Stimulated activated CD4-positive, alpha-beta T cell treated with anti-CD3 and anti-CD28 coated beads, Interleukin-1b, Interleukin-23, amount 100 ng/mL, for 1 hour (primary cell): ENCODE measurements at places on chromosomes 5 and 9.

- DNase-seq: no peak
Observed at GRCh38 chr9:87109231-87109631, 161.9 kb upstream of the GAS1 start.

- DNase-seq: no peak
Observed at GRCh38 chr5:135119481-135119880, 85.5 kb upstream of the PITX1 start.

GRCh38 chr9:133103183-133103986 lies 17.7 kb downstream of the RALGDS start:
- DNase-seq: no peak

- DNase-seq: no peak
Observed at GRCh38 chr5:164650427-164650826, 1145.0 kb downstream of the MAT2B start.

DNA sequence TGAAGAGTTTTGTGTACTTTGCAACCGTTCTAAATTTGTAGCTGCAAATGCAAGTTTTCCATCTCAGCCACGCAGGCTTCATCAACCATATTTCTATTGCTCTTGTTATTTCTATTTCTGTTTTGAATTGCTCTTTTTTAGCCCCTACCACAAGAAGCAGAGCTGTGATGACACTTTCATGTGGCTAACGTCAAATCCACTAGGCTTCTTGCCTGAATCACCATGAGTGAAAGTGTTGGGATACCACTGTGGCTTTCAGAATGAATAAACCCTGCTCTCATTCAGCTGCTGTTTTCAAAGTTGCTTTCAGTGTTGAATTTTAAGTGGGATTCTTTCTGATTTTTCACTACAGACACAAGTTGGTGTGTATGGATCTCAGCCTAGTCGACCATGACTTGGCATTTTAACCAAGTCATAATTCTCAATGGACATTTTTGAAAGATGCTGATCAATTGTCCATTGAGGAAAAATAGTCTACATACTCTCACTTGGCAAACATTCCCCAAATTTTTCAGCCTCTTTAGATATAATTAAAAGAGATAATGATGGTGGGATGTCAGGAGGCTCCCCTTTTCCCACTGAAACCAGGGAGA lies 41.0 kb upstream of the MTAP start:
- DNase-seq: no peak

DNA sequence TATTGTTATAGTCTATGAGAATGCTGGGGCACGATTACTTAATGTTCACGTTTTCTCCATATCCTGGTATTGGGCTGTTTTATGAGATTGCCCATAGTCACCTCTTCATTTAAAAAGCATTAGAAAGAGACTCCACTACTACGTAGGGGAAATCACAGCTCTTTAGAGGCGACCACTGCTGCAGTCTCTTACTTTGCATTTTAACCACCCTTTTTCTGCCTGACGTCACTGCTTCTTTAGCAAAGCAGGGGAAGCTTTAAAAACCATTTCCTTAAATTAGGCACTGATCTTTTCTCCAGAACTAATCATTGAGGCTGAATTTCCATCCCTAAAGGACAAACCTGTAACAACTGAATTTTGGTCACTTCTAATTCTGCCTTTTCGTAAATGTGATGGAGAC lies 38.9 kb downstream of the ZNF608 start:
- no peak for DNase-seq

GRCh38 chr5:22593592-22593991 lies 259.6 kb downstream of the CDH12 start:
- DNase-seq: no peak

- no peak for DNase-seq
Observed at GRCh38 chr5:130002183-130002582, 97.9 kb downstream of the CHSY3 start.

DNA sequence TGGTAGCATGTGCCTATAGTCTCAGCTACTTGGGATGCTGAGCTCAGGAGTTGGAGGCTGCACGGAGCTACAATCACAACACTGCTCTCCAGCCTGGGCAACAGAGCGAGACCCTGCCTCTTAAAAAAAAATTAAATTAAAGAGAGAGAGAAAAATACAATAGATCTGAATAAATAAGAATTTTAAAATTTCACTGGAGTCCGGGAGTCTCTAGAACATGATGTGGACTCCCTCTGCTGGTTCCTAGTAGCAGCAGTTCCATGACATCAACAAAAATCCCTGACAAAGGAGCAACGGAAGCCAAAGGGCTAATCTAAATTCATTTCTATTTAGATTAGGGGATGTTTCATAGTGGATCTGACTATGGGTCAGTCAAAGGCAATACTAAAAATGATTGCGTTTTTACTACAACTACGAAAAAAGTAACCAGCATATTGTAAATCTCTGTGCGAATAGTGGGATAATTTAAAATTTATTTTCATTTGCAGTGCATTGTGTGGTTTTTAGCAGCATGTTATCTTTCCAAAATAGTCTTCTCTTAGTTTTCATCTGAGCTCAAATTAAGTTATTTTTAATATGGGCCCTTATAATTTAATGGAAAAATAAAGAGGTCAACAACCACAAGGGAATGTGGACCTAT lies 6.7 kb downstream of the INIP start:
- no peak for DNase-seq

DNA sequence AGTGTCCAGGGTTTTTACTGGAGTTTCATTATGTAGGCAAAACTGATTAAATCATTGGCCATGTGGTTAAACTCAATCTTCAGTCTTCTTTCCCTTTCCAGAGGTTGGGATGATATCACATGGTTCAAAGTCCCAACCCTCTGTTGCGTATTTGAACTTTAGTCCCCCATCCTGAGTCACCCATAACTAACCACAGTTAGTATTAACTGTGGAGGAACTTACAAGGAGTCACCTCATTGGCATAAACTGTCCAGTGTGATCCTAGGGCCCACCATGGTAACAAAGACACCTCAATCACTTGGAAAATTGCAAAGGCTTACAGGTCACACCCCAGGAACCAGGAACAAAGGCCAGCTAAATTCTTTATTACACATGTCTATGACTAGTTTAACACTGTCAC lies 188.5 kb downstream of the COX7C start:
- no peak for DNase-seq

GRCh38 chr9:5670079-5670478 lies 41.2 kb downstream of the RIC1 start:
- no peak for DNase-seq

- no peak for DNase-seq
Observed at GRCh38 chr9:129363216-129363873, 185.3 kb upstream of the IER5L start.

- no peak for DNase-seq
Observed at GRCh38 chr5:179451828-179452196, 98.5 kb upstream of the RUFY1 start.

DNA sequence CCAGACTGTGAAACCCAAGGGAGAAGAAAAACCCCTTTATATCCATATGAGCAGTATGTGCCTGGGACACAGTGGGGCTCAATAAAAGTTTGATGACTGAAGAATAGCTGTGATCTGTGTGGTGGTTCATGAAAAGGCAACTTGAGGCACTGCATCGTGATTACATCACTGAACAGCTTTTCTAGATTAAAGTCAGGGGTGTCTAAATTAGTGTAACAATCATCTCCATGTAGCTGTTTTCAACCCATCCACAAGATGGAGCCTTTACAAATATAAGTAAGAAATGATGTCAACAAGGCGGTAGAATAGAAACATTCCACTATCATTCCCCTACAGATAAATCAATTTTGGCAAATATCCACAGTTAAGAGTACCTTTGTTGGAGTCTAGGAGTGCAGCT lies 55.5 kb downstream of the PRRC1 start:
- no peak for DNase-seq

GRCh38 chr5:172853355-172853975 lies 19.4 kb downstream of the ERGIC1 start:
- no peak for DNase-seq

GRCh38 chr5:60568646-60569045 lies 131.3 kb downstream of the DEPDC1B start:
- DNase-seq: no peak

DNA sequence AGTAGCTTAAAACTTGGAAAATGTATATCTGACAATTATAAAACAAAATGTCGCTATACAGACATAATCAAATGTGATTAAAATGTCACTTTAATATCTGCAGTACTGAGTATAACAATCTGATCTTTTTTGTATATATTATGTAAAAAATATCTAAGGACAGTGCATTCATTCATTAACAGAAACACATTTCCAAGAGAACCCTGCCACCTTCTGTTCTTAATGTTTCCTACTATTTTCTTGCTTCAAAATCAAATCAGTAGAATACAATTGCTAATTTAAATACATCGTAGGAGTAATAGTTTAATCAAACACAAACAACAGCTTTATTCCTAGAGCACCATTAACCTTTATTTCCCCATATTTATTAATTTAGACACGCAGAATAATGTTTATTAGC lies 142.6 kb upstream of the ST8SIA4 start:
- no peak for DNase-seq

DNA sequence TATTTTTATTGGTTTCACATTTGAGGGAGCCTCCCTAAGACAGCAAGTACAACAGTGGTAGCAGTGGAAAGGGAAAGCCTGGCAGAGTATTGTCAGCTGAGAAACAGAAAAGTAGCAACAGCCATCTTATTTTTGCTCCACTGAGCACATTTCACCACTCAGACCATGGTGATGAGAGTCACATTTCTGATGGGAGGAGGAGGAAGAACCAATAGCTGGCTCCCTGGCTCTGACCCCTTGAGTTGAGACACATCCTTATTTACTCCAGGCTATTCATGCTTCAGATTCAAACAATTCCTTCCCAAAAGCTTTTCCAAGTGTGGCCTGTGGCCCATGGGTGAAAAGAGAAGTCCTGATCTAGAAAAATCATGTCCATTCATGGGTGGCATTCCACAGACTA lies 236.3 kb downstream of the ARHGAP26 start:
- DNase-seq: no peak

DNA sequence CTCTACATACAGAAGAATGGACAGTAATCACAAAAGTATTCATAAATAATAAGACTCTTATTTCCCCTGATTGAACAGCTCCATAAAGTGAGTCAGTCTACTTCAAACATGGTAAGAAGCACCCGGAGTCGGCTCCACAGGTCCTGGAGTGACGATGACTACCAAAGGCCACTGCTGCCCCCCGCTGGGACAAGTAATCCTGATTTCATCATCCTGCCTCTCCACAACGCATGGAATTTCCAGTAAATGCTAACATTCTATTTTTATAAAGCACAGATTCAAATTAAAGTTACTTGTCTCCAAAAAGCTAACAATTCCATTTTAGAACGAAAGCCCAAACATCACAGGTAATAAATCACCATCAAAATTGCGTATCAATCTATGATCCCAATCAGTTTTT lies 16.2 kb downstream of the ATPSCKMT start:
- DNase-seq: no peak

GRCh38 chr5:9549941-9550340 lies 4.1 kb upstream of the SEMA5A start:
- no peak for DNase-seq

- DNase-seq: no peak
Observed at GRCh38 chr5:147920420-147921030, 14.2 kb upstream of the C5orf46 start.

- no peak for DNase-seq
Observed at GRCh38 chr5:151562019-151562707, 29.0 kb downstream of the FAT2 start.

- no peak for DNase-seq
Observed at GRCh38 chr5:74556631-74557595, 83.6 kb downstream of the ENC1 start.

- DNase-seq: no peak
Observed at GRCh38 chr5:160434022-160434531, 12.4 kb downstream of the PTTG1 start.

- no peak for DNase-seq
Observed at GRCh38 chr9:108765265-108765664, 90.5 kb downstream of the ACTL7B start.

DNA sequence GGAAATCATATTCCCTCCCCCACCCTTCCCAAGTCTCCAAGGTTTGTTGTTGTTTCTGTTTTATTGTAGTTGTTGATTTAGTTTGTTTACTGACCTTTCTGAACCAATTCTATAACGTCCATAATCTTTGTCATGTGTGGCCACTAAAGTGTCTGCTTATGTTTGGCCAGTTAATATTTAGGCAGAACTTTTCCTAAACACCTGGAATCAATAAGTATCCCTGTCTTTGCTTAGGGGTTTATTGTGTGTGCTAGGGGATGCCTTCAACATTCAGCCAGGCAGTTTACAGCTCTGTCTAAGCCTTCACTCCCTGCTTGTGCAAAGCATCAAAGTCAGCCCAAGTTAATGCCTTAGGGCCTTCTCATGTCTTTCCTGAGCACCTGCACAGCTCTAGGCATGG lies 16.9 kb upstream of the LECT2 start:
- no peak for DNase-seq

GRCh38 chr9:86807367-86807976 lies 139.8 kb downstream of the GAS1 start:
- no peak for DNase-seq

DNA sequence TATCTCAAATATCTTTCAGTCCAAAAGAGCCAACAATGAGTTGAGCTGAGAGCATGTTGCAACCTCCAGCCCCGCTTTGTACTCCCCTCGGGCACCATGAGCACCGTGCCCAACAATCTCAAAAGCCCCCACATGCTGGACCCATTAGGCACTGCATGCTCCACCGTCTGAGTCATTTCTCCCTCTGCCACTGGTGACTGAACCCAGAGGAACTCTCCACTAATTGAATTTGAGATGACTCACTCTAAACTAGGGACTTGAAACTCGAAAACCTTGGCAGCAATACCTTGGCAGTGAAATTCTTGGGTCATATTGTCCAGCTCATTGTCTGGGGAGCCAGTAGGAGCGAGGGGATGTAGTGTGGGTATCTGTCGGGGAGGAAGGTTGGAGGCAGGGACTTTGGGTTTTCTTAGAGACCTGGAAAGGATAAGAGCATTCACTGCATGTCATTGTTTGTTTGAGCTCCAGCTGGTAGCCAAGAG lies 49.9 kb upstream of the SLIT3 start:
- no peak for DNase-seq
